ENCODE measurements at places on chromosomes 2 and 18.

DNA sequence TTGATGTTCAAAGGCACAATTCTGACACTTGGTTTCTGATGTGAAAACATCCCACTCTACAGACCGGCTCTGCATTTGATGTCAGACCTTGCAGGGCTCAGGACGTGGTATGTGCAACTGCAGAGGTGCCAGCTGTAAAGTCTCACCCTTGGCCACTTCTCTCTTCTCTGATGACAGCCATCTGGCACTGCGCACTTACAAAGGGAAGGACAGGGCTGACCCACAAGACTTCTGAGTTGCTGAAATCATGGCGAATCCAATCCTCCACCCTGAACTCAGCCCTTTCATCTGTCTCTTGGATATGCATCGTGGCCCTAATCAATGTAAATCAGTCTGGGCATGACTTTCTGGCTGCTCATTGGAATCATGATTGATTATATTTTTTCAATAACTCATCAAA is 82.5 kb downstream of the SEPTIN10 start:
- no peak for DNase-seq

DNA sequence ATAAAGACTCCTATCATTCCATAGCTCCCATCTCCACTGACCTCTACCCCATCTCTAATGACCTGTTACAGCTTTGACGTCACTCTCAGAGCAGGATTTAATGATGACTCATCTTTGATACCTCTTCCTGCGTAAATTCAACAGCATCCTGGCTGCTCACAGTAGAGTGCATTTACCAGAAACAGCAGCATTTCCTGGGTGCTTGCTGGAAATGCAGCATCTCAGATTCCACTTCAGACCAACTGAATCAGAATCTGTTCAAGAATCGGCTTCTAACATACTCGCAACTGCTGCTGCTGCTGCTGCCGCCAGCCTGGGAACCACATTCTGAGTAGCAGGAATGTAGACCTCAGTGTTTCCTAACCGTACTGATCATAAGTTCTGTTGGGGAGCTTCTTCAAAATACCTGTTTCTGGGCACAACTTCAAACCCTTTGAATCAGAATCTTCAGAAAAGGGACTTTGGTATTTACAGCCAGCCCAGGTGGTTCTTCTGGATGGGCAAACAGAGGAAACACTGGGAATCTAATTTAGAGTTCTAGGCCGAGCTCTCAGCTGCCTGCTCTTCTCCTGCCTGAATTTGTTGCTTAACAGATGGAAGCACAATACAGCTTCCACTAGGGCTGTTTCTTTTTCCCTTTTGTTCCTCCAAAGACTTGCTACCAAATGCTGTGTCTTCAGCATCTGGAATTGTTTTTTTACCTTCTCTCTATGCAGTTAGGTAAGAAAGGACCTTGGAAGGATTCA is 241.4 kb downstream of the NCKAP5 start:
- no peak for DNase-seq

DNA sequence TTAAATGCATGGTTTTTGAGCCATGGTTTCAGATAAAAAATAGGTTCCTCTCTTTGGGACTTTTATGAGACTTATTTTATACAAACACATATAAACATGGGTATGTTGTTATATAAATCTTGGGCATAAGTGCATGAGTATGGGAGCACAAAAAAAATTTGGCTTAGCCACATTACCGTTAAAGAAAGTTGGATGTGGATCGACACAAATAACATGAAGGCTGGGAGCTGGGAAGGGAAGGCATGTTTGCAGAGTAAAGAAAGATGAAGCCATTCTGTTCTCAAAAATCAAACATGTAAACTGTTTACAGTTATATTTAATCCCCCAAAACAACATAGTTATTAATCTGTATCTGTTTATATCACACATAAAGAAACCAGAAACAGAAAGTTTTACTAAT is 313.8 kb downstream of the NRXN1 start:
- DNase-seq: no peak

DNA sequence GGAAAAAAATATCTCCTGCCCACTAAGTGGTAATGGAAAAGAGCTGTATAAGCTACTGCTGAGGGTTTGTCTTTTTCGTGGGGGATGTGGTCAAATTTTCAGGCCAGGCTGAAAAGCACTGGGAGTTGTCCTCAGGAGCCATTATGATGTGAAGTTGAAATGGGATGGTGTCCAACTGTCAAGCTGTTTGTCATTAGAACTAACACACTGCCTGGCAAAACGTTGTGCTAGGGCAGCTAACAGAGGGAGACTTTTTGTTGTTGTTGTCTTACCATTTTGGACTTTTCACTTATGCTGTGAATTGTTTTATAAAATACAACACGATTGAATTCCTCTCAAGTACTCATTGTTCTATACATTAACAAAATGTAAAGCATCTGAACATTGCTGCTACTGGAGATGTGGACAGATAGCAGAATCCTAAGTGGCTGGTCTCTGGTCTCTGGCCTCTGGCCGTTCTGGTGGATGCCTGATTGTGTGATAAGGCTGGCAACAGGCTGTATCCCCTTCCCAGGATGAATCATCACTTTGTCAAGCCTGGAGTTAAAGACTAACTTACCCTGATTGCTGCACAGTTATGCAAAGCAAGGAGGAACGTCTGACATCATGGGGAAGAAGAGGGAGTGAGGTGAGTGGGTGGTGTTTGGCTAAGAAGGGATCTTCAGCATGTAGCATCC is 2.3 kb downstream of the MYO1B start:
- peak; percentile 1 for DNase-seq

- DNase-seq: no peak
Measured at GRCh38 chr18:63160172-63160995, 159.2 kb downstream of the BCL2 start.

- DNase-seq: no peak
Measured at GRCh38 chr2:32701806-32702205, 74.0 kb downstream of the TTC27 start.

DNA sequence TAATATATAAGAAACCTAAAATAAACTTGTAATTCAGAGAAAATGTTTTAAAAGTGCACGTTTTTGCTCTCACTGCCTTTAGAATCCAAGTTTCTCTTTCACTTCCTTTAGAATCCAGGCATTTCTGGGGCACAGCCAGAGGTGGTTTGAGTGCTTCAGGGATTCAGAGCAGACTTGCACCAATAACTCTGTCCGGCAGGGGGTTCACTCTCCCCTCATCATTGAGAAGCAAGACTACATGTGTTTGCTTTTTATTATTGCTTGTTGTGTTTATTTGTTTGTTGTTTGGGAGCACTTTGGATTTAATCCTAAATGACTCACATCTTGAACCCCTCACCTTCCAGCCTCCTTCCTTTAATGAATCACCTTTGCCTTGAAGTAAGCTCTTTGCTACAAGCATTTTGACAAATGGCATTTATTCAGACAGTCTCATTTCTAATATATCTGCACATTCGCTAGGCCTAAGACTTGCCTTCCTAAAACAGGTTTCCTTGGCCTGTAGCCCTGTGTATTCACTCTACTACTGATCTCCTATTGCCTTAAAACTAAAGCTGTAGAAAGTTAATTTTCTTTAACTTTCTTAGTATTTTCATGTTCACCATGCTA is 233.5 kb upstream of the ATP5MC3 start:
- peak; percentile 42 for DNase-seq

DNA sequence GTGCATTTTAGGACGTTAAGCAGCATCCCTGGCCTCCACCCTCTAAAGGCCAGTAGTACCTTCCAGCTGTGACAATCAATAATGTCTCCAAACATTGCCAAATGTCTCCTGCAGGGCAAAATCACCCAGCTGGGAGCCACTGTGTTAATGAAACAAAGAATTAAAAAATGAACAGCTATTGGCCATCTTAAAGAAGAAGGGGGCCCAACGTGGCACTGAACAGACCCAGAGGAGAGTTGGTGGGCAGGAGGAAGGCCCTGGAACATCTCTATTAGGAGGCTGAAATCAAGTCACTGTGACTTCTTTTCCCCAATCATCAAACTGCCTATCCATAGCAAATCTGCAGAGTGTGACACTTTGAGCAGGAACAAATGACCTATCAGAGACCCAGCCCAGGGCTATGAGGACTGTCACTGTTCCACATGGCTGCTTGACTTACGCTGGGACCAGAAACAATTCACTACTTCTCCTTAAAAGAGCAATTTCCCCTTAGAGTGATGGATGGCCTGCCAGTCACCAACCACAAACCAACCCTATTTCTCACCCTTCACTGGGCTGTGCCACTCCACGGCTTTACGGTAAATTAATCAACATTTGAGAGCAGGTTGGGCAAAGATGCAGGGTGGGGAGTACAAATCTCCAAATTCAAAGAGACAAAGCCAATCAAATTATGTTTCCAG is 35.2 kb upstream of the TEX51 start:
- no peak for DNase-seq

DNA sequence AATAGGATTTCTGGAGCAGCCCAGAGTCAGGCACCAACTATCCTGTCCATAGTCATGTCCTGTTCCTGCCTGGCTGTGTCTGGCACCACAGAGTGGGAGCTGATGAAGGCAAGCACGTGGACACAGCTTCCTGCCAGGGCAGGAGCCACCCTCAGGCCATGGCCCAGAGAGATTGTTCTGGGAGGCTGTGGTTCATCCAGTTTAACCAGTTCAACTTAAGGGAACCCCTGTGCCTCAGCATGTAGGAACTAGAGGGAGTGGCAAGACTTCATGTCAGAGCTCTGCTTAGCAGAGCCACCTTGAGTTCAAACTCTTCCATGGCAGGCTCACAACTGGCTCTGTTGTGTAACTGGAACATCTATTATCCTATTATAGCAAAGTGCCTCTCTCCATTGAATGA is 73.2 kb upstream of the NCKAP5 start:
- no peak for DNase-seq

GRCh38 chr18:39208190-39208589 is 1642.6 kb upstream of the CELF4 start:
- DNase-seq: no peak

DNA sequence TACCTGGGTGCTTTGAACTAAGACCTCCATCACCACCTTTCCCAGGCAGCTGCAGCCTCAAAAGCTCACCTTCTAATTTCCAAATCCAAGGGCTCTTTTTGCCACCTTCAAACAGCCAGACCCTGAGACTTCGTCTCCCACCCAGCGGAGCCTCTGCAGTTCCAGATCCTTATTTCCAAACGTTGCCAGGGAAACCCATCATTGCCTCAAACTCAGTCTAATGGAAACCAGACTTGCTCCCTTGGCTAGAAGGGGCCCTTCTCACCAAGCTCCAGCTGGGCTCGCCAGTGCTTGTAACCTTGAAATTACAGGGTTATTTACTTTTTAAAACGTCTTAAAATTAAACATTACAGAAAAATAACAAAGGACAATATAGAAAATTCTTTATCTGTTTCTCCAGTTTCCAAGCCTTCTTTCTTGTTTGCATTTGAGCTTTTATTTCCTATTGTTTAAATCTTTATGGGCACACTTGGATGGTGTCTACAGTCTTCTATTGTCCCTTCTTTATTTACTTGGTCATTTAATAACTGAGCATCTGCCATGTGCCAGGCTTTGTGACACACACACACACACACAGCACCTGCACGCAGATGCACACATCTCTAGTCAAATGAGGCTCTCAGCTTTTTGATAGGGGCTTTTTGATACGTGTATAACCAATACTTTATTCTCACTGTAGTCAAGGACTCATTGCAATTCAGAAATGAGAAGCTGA is 36.1 kb downstream of the TRPM8 start:
- DNase-seq: peak; percentile 67

DNA sequence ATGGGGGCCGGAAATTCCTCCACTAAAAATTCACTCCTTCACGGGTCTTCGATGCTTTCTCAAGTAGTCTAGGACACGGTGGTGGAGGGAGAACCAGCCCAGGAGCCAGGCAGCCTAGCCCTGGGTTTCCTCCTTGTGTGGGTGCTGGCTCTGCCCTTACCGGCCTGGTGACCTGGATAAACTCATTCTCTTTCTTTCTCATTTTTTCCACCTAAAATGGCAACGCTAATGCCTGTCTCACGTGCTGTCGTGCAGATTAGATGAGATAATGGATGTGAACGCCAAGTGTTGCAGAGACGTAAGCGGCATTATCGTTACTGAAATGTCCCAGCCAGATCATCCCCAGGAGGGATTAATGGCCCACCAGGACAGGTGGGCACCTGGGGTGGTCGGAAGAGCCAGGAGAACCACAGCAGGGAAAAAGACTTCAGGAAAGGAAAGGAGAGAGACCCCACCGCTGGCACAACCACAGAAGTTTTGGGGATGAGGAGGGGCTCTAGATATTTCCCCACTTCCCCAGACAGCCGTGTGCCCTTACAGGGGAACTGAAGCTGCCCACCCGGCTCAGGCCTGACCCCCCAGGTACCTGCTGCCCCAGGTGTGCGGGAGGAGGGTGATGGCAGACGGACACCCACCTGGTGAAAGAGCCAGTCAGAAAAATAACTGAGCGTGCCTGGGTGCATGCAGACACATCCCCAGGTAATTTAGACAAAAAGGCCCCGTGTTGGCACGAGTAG is 100.8 kb upstream of the ASAP2 start:
- no peak for DNase-seq

DNA sequence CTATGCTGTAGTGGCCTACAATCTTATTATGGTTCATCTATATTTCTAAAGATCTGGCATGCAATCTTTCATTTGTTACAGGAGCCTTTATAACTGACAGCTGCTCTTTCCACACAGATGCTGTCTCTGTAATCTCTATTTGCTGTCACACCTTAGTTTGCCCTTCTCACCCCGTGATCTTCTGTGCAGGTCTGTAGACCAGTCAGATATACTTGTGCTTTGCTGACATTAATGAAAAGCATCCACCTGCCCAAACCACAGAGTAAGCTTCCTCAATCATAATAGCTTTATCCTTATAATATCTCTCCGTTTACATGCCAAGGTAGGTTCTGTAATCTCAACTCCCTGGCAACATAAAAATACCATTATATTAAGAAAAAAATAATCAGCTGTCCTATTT is 122.4 kb downstream of the GRB14 start:
- DNase-seq: no peak

DNA sequence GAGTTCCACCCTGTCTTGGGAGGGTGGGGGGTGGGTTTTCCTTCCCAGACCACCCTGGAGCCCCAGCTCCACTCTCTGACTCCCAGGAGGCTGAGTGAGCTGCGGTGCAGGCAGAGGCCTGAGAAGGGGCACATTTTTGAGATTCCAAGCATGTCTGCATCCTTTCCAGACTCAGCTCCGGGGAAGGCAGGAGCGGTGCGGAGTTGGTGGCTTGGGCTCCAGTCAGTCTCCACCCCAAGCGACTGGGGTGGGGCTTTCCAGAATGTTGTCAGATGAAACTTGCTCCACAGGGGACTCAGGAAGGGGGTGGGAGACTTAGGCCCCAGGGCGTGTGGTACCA is 44.2 kb upstream of the HS6ST1 start:
- no peak for DNase-seq

- DNase-seq: no peak
Measured at GRCh38 chr2:171267855-171268629, 107.3 kb upstream of the TLK1 start.

- DNase-seq: no peak
Measured at GRCh38 chr18:22451796-22452195, 34.1 kb upstream of the CTAGE1 start.

DNA sequence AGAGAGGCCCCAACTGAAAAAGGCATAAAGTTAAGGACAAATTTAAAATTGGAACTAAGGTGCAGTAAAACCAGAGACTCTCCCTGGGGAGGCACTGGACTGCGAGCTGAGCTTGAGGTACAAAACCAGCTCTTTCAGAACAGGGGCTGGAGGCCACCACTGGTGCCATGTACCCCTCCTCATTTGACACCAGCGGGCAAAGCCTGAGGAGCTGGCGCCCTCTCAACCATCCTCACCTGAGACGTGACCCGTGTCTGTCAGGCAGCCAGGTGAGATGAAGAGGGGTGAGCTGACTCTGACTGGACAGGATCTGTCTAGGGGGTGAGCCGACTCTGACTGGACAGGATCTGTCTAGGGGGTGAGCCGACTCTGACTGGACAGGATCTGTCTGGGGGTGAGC is 68.5 kb downstream of the TMEM18 start:
- DNase-seq: no peak

- peak; percentile 4 for DNase-seq
Measured at GRCh38 chr2:235551965-235552364, 58.1 kb downstream of the AGAP1 start.
